MG63 (cell line): ENCODE measurements at places on chromosomes 5 and 9.

- no peak for DNase-seq
Observed at GRCh38 chr5:77396017-77396416, 96.1 kb downstream of the WDR41 start.

DNA sequence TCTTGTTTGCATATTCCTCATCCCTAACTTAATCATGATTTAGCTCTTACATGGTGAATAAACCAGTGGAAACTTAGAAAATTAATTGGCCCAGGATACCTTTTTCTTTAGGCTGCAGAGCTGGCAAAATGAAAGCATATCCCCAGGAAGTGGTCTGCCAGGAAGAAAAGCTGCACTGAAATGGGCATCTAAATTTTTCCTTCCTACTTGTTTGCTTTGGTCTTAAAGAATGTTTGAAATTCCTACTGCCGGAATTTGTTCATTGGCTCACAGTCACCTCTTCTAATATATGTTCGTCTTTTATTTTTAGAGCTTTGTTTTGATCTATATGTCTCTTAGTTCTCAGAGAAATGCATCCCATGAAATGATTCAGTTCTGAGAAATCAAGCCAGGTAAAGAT lies 113.2 kb upstream of the ELL2 start:
- no peak for DNase-seq

DNA sequence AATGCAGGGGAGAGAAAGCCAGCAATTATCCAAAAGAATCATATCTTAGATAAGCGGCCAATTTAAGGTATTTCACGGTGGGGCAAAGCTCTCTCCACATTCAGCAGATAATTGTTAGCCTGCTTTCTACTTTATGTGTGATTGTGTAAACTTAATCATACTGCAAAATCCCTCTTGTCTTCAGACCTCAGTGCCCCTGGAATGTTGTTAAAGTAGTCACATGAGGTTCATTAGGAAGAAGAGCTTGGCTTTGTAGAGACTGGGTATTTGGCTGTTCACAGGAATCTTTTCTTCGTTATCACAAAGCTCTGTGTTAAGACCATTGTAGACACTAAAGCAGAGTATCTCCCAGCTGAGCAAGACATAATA lies 127.0 kb downstream of the RFK start:
- DNase-seq, result no peak

DNA sequence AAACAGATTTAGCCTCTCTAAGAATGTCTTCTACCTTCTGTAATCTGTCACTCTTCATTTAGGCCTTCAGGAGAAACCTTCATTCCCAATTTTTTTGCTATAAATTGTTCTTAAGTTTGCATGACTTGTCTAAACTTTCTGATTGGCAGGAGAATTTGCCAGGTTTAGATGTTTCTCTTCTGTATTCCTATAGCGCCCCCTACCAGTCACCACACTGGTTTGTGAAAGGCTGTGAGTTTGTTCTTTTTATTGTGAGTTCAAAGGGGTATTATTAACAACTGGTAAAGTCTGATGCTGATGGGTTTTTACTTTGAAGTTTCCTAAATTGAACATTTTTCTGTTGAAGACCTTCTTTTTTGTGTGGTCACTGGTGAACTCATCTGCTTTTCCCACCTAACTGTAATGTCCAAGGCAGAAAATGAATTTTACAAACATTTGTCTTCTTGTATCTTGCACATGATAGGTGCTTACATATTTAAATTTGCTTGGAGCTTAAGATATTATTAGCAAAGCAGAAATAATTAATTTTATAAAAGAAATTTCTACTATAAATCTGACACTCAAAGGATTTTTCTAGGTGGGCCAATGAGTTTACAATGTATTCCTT lies 18.4 kb upstream of the F2RL2 start:
- peak; percentile 40 for DNase-seq

GRCh38 chr5:133758641-133759040 lies 146.3 kb upstream of the FSTL4 start:
- no peak for DNase-seq

GRCh38 chr5:124572971-124573370 lies 173.5 kb downstream of the ZNF608 start:
- DNase-seq, result no peak

DNA sequence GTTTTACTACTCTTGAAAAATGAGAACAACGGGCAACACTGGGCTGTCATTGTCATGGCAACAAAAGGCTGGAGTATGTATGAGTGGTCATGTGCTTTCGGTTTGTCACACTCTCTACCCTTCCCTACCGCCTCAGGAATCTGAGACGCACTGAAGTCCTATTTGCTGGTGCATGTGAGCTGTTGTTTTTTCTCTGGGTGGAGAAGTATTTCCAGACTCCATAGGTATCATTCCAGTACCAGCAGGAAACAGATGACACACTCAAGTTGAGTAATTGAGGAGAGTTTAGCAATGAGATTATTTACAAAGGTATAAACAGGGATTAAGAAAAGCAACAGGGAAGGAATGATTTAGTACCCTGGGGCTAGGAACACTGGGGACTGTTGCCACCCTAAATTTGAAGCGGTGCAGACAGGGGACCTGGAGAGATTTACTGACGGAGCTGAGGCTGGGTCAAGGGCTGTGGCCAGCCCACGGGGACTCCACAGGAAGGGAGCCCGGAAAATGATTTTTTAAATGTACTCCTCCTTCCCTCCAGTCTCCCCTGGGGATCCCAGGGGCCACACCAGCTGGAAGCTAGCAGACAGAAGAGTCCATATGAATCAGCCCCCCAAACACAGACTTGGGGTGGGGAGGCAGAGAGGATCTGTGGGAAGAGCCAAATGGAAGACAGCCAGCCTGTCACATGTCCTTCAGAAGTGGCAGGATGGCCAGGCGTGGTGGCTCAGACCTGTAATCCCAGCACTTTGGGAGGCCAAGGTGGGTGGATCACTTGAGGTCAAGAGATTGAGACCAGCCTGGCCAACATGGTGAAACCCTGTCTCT lies 13.2 kb upstream of the ZBTB43 start:
- peak; percentile 80 for DNase-seq

GRCh38 chr5:75620184-75620959 lies 9.1 kb downstream of the ANKDD1B start:
- DNase-seq, result no peak

DNA sequence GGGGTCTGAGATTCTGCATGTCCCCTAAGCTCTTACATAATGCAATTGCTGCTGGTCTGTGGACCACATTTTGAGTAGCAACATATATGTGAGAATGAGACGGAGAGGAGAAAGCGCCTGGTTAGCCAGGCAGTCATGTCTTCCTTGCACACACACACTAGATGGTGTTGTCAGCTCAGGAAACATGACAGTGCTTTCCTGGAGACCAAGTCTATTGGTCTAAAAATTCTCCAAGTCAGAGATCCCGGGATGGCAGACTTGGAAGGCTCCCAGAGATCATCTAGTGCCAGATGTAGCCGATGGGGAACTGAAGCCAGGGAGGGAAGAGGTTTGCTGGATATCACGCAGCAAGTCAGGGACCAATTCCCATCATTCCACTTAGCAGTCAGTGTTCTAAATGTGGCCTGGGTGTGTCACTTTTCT lies 53.4 kb downstream of the GALNT12 start:
- DNase-seq, result peak; percentile 90

DNA sequence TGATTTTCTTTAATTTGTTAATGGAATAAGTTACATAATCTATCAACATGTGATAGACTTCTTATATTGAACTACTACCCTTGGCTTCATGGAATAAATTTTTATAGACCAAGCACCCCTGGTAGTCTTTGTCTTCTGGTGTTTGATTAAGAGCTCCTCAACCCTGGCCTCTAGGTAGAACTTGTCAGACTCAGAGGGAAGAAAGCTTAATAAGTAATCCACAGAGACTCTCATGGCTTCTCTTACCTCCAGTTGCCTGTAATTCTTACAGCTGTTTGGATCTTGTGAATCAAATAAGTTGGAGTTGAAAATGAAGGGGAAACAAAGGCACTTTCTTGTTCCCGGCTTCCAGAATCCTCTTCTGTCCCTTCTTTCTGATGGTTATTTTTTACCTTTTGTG lies 7.0 kb upstream of the GPR21 start:
- DNase-seq, result no peak

DNA sequence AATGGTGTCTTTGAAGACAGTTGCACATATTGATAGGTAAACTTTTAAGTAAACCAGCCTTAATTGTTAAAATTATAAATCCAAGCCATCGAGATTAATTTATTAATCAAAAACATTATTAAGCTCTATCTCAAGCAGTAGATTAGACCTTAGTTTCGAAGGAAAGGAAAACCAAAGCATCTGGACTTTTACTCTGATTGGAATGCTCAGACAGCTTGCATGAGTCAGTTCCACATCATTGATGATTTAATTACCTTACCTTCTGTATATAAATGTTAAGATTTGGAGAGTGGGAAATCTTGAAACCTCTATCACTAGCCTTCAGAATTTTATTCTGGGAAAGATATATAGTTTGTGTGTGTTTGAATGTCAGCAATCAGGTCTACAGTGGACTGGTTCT lies 23.9 kb downstream of the DCP2 start:
- DNase-seq, result no peak

DNA sequence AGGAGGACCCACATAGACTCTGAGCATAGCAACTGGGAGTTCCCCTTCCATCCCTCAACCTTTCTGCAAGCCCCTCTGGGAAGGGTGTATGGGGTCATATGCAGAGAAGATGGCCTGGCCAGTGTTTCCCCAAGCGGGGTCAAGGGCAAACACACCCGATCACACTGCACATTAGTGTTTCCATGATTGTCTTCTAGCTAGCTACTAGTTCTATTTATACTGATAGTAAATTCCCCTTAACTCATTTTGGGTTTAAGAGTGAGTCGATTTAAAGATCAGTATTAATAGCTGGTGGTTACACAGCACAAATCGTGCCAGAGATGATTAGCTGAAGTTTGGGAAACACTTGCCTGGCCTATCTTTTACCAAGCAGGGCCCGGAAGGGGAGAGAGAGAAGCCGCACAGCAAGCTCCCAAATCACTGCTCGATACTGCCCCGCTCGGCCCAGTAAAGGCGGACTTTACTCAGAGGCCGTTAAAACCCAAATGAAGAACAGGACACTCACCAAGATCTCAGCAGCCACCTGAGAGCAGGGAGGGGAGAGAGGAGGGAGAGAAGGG lies 29.4 kb upstream of the TNIP1 start:
- no peak for DNase-seq

DNA sequence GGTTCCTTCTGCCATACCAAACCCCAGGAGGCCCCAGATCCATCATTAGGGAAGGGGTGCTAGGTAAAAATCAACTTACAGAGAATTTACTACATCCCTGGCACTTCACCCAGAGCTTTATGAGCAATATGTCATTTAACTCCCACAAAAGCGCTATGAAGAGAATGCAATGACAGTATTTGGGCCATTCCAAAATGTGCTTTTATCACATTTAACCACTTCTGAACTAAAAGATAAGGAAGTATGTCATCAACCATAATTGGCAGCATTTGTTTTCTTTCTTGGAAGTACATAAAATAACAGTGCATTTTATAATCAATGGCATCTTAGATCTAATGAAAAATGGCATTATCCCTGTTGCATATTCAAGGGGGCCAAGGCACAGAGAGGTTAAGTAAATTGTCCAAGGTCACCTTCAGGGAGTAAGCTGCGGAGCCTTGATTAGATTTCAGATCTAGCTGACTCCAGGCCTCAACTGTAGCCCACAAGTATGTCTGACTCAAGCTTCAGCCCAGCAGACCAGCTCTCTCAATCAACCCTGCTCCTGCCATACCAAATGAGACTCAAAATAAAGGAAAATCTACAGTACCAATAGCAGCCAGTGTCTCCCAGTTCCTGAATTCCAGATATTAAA lies 16.5 kb downstream of the SH3TC2 start:
- no peak for DNase-seq

GRCh38 chr5:113090336-113091106 lies 113.9 kb downstream of the DCP2 start:
- DNase-seq, result peak; percentile 74

DNA sequence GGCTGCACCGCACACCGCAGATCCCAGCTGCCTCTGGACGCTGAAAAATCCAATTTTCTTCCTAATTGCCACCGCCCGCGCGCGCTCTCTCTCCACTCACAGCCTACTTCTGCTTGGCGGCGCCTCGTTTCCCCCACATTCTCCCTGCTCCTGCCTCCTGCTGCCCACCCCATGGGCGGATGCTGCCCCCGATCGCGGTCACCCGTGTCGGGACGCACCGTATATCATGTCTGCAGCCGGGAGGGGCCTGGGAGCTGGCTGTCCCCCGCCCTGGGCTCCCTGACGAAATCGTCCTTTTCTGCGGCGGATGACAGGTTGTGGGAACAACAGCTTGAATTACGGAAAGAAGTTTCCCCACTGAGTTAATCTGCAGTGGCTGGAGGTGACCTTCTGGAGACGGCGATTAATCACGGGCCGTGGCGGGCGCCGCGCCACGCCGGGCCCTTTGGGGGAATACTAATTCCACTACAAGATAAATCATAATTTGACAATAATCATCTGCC lies 36.3 kb upstream of the PSD2 start:
- DNase-seq, result no peak

DNA sequence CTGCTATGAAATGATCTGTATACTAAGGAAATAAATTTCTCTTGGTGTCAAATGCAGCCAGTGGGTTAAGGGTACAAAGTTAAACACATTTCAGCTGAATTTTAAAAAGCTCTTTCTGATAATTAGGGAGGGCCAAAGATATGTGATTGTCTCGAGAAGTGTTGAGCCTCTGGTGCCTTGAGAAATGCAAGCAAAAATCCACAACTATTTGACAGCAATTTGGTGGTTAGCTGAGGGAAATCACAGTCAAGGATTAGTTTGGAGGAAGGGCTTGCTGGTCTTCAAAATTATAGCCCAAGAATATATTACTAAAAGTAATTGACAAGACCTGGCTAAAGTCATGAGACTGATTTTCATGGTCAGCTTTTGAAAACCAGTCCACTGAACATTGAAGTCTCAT lies 255.7 kb upstream of the PPP1R2B start:
- DNase-seq, result no peak

GRCh38 chr5:146475190-146475780 lies 28.2 kb downstream of the TCERG1 start:
- DNase-seq, result no peak

- DNase-seq, result peak; percentile 78
Observed at GRCh38 chr5:107812570-107813141, 141.9 kb upstream of the EFNA5 start.
